ENCODE measurements at places on chromosomes 13 and 19.

DNA sequence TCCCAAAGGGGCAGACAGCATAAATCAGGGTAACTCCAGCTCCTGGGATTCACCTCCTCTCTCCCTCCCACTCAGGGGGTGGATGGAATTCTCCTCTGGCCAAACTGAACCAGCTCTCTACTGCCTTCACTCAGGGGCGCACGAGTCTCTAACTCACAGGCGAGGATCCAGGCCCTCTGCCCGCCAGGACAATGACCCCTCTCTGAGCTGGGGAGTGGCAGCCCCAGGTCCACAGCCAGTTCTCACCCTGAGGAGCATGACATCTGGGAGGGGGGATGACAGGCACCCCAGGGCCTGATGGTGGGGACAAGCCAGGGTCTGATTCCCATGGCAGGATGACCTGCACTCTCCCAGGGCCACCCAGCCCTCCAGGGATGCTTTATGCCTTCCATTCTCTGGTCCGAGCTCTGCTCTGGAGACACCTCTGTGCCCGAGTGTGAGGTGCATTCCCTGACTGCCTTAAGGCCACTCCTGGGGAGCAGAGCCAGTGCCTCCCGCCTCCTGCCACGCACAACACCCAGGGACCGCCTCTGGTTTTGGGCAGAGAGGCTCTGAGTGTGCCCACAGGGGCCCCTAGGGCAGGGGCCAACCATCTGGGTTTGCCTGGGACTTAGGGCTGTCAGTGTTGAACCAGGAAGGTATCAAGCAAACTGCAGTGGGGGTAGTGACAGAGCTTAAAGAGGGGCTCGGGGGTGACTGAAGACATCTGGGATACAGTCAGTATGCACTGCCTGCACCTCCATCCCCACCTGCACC, 66.2 kb downstream of the GNG7 start:
- DNase-seq = no peak

DNA sequence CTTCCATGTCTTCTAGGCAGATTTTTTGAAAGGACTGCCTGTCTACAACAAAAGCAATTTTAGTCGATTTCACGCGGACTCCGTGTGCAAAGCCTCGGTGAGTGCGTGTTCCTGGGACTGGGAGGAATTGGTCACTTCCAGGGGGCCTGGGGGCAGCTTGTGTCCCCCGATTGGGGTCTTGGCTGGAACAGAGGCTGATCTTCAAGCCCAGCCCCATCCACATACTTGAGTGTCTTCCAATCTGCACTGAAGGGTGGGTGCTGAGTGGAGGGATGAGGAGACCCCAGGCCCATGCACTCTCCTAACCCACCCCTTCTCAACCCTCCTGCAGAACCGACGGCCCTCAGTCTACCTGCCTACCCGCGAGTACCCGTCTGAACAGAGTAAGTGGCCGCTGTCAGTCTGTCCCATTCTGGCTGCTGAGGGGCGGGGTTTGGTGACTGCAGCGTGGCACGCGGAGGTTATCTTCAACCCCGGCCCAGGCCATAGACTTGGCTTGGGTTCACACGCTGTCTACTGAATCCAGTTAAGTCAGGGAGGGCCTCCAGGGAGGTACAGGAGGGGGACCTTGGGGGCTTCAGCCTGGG, 4.7 kb downstream of the DDA1 start:
- no peak for DNase-seq

- DNase-seq = no peak
Measured at GRCh38 chr19:10372690-10373089, 7.7 kb downstream of the TYK2 start.

DNA sequence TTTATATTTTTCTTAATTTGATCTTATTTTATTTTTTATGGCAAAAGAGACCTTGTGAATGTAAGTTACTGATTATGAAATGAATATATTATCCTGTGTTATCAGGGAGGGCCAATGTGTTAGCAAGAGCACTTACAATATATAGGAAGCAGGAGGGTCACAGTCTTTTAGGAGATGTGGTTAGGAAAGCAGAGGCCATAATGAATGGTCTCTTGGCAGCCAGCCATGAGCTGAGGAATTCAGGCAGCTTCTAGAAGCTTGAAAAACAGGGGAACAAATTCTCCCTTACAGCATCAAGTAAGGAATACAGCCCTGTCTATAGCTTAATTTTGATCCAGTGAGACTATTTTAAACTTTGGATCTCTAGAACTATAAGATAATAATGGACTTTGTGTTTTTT, 2374.6 kb downstream of the PCDH9 start:
- no peak for DNase-seq

Measured in NT2/D1 (cell line).